Stimulated activated CD4-positive, alpha-beta T cell treated with anti-CD3 and anti-CD28 coated beads, Interleukin-4, amount 100 ng/mL, for 48 hours (primary cell): ENCODE measurements at places on chromosomes 4 and X.

DNA sequence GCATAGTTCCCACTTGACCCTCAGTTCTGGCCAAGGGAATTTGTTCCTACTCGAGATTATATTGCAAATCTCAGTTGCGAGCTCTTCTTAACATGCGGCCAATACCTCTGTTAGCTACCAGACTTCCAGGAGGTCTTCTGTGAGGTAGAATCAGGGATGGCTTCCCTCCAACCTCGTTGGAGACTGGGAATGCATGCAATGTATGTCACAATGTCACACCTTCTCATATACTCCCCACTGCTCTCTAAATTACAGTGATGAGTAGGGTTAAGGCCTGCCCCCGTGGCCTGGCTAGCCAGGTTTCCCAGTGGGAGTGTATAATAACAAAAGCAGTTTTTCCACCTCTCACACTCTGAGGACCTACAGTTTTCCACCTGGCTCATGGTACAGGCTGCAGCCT lies 1962.5 kb downstream of the ARAP2 start:
- DNase-seq, result no peak

- DNase-seq, result no peak
Measured at GRCh38 chr4:137283737-137284136, 248.6 kb downstream of the PCDH18 start.

- no peak for DNase-seq
Measured at GRCh38 chr4:163448540-163449203, 24.9 kb downstream of the TKTL2 start.

DNA sequence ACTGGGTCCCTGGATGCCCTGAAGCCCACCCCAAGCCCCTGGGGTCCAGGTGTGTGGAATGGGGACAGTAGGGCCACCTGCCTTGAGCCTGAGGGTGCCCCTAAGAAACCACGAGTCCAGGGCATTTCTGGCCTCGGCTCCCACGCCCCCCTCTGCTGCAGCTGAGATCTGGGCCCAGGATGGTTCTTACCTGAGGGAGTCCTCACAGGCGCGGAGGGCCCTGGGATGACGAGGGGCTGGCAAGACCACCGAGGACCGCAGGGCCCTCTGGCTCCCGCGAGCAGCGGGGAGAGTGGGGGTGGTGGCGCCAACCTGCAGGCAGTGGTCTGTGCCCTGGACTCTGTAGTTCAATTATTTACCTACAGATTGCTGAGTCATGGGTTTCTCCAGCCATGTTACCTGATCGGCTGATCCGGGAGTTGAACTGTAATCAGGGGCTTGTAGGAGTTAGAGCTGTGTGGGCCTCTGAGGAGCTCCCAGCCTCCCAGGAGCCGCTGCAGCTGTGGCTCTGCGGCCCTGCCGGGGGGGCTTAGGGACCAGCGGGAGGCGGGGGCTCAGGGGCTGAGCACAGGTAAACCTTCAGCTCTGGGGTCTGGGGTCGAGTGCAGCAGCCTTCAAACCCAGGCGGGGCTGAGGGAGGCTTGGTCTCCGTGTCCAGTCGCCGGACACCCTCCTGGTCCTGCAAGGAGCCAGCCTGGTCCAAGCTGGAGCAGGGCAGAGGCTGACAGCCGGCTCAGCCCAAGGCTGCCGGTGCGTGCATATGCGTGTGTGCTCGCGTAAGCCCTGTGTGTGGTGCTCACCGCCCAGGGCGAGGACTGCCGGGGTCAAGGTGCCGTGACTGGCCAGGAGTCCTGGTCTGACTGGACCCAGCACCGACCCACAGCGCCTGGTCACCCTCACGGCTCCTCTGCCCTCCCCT lies at the start of gene SLC26A1:
Gene SLC26A1, minus strand, starts transcription at position 294 of the 919 bp plus-strand sequence. CDS start 1,701 bp downstream, outside the sequence.
- DNase-seq, result no peak

DNA sequence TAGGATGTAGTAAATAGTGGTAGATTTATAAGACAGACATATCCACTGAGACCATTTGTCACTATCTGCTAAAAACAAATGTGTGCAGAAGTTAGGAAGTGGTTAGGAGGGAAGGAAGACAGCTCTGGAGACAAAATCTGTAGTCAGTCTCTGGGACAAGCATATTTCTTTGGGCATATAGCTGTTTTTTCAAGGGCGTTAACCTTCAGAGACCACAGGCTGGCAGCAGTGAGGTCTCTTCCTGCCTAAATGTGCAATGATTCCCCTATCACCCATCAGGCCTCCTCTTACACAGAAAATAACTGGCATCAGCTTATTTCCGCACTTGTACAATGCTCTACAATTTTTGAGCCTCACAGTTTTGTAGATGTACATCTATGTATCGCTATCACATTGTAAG lies 6.5 kb downstream of the TMEM150C start:
- no peak for DNase-seq
